ENCODE measurements at places on chromosomes 1 and 21.

DNA sequence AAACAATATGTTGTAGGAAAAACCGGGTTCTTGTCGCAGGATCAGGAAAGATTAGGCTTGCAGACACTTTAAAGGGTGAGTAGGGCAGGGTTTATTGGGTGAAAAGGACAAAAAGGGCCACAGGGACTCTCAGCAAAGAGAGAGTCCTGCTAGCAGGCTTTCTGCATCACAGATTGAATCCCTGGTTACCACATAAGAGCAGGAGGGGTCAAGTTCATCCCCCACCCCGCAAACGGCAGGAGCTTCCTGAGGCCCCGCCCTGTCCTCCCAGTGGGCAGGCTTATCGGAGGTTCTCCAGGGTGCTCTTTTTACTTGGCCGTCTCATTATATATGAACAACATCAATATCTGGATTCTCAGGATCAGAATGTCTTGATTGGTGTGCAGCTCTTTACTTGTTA, 47.7 kb downstream of the SYCP1 start:
- no peak for DNase-seq

- peak; percentile 25 for DNase-seq
Measured at GRCh38 chr1:36924282-36924811, 110.0 kb downstream of the GRIK3 start.

GRCh38 chr1:163197022-163197421, 5.7 kb downstream of the RGS5 start:
- DNase-seq: no peak

GRCh38 chr1:213973129-213973528, 14.6 kb upstream of the PROX1 start:
- no peak for DNase-seq

DNA sequence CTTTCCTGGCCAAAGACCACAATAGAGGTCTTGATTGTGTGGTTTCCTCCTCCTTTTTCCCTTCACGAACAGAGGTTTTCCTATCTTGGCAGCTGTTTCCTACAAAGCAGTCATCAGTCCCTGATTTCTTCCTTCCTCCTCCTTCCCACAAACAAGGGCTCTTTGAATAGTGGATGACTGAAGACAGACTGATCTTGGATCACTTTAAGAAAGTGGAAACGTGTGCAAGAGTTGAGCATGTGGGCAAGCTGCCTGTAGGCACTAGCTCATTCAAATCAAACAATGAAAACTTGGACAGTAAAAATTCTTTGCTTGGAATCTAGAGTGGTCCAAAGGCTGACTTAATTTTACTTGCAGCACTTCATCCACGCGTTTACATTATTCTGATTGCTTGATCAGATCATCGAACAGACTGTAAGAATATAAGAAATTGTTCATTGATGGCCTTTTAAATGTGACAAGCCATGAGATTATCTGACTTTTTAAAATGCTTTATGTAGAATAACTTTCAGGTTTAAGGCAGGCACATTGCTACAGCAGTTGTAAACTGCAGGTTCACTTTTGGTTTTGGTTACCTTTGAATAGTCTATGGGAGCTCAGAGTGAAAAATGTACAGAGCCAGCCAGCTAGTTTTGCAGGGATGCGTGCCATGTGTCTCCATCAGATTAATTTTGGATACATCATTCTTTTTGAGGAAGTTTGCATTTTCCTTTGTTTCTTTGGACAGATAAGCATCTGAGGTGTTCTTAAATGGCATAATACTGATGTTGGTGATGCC, 34.4 kb downstream of the ADGRL2 start:
- no peak for DNase-seq

- no peak for DNase-seq
Measured at GRCh38 chr1:20604678-20605077, 15.8 kb downstream of the CDA start.

- no peak for DNase-seq
Measured at GRCh38 chr1:183711741-183712361, 58.7 kb upstream of the APOBEC4 start.

DNA sequence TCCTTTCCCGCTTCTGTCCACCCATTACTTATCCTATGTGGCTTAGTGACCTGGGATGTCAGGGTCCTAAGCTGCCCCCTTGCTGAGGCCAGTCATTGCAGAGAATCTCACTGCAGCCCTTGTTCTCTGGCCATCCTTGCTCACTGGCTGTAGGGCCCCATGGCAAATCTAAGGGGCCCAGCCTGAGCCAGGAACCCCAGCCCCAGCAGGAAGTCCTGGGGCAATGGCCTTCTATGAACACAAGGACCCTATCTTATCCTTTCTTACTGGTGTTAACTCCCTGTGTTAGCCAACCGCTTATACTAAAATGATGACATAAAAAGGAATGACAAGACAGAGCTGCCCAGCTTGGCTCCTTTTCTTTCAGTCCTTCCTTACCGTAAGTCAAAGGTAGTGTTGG, 29.9 kb downstream of the DHCR24 start:
- no peak for DNase-seq

- no peak for DNase-seq
Measured at GRCh38 chr21:16353764-16354163, 624.0 kb downstream of the USP25 start.

- no peak for DNase-seq
Measured at GRCh38 chr21:37281579-37281978, 14.4 kb upstream of the VPS26C start.

DNA sequence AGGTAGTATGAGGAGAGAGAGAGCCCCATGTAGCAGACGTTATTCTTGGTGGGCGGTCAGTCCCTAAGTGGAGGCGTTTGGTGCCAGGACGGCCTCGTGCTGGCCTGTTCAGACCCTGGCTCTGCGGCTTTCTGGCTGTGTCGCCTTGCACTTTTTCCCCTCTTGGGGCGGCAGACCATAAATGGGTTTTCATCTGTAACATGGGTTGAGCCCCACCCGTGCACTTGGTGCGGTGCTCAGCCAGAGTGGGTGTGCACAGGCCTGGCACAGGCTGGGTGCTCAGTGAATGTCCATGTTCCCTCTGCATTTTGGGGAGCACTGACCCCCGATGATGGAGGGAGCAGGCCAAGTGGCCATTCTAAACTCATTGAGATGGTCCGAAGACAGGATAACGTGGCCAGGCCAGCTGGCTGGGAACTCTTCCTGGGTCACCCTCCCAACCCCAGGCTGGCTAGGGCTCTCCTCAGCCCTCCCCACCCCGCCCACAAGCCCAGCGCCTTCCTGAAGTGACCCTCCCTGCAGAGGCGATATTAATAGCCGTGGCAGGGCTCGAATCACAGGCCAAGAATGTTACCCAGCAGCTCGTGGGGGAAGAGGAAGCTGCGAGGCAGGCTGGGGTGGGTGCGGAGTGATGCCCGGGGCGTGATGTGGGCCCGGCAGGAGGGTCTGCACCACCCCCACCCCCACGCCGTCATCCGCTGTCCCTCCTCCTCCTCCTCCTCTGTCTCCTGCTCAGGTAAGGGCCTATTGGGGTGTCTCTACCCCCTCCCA, 78.5 kb downstream of the ARHGEF10L start:
- no peak for DNase-seq

DNA sequence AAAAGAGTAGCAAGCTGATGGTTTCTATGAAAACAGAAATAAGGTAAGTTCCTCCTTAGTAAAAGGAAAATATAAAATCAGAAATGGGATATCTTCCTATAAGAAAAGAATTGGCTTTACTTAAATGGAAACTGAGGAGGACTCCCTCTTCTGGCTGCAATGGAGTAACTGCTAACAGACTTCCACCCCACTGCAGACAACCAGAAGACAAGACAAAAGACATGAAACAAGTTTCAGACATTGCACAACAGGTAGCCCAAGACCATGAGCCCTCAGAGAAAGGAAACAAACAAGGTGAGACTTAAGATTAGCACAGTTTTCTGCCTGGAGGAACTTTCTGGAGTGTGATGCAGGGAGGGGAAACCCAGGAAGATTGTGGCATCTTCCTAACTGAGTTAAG, 17.0 kb upstream of the OLFML2B start:
- DNase-seq: no peak

DNA sequence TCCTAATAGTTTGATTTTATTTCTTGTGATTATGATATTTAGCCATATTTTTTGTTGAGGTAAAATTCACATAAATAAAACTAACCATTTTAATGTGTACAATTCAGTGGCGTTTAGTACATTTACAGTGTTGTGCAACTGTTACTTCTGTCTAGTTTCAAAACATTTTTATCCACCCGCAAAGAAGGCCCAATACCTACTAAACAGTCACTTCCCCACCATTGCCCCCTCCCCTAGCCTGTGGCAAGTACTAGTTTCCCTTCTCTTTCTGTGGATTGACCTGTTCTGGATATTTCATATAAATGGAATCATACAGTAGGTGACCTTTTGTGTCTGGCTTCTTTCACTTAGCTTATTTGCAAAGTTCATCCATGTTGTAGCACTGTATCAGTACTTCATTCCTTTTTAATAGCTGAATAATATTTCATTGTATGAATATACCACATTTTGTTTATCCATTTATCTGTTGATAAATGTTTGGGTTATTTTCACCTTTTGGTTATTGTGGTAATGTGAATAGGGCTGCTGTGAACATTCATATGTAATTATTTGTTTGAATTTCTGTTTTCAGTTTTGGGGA, 4.1 kb downstream of the FLVCR1 start:
- no peak for DNase-seq

DNA sequence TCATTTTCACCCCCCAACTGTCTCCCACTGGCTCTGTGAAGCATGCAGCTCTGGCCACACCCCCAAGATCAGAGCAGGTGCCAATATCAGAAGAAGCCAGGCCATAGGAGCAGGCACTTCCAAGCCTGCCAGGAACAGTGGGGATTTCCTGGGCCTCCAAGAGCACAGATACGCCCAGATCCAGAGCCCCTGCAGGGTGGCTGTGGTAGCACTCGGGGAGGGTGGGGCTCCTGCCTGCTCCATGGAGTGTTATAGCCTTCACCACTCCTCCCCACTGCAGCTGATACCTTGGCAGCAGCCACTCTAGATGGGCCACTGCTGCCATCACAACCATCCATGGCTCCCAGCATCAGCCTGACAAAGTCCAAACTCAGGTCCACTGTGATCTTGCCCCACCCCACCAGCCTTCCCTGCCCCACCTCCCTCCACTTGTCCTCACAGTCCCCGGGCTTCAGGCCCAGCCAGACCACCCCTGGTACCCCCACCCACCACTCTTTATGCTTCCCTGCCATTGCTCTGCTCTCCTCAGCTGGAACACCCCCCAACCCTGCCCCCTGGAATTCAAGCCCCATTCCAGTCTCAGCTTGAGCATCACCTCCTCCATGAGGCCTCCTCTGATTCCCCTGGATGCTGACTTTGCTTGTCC, 448.3 kb downstream of the MATN1 start:
- no peak for DNase-seq

DNA sequence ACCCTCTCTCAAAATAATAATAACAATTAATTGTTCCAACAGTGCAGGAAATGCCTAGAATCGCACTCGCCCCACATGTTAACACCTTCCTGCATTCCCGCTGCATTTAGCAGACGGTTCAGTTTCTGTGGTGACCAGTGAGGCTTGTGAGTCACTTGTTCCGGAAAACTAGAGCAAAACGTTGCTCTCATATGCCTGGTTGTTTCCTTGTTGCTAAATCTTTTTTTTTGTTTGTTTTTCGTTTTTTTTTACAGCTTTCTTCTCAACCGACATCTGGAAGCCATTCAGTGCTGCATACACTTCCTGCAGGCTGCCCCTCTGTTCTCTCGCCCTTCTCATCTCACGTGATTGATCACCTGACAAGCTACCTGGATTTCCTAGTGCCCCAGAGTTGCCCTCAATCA, 56.9 kb upstream of the TMPRSS2 start:
- DNase-seq: peak; percentile 51

DNA sequence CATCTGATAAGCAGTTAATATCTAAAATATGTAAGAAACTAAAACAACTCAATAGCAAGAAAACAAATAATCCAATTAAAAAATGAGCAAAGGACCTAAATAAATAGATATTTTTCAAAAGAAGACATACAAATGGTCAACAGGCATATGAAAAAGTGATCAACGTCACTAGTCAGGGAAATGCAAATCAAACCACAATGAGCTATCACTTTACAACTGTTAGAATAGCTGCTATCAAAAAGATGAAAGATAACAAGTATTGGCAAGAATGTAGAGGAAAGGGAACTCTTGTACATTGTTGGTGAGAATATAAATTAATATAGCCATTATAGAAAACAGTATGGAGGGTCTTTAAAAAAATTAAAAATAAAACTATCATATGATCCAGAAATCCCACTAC, 40.7 kb upstream of the NEK7 start:
- no peak for DNase-seq

DNA sequence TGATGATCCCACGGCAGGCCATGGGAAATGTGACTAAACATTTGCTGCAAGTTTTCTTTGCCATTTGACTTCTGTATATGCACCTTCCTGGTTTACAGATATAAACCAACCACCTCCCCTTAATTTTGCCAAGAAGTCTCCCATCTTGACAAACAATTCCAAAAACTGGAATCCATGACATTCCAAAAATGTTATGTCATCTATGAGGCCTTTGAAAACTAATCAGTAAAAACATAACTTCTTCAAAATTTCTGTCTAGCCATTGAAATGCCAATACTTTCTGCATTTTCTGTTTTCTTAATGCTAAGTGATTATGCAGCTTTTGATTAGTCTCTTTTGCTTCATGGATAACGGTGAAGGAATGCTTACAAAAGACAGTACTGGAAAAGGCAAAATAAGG, 84.1 kb downstream of the LYST start:
- no peak for DNase-seq

- no peak for DNase-seq
Measured at GRCh38 chr1:212591922-212592321, 16.6 kb upstream of the ATF3 start.

- no peak for DNase-seq
Measured at GRCh38 chr21:41548781-41549180, 40.8 kb upstream of the TMPRSS2 start.

DNA sequence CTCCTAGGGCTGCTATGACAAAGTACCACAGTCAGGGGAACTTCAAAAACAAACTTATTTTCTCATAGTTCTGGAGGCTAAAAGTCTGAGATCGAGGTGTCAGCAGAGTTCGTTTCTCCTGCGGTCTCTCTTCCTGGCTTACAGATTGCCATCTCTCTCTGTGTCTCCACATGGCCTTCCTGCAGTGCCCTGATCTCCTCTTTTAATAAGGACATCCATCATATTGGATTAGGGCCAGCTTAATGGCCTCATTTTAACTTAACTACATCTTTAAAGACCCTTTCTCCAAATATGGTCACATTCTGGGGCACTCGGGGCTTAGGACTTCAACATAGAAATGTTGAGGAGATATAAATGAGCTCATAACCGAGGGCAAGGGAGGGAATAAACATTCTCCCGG, 12.2 kb downstream of the C1orf74 start:
- DNase-seq: no peak

- DNase-seq: no peak
Measured at GRCh38 chr21:17673261-17674020, 60.7 kb upstream of the BTG3 start.

- DNase-seq: no peak
Measured at GRCh38 chr1:225349826-225350225, 78.0 kb downstream of the LBR start.
